Stimulated activated naive CD4-positive, alpha-beta T cell (primary cell): ENCODE measurements at places on chromosomes 1 and 21.
A peak's percentile ranks its signal among the peaks of the same experiment; 100 is the strongest.

GRCh38 chr1:233216009-233216408 is 79.5 kb downstream of the PCNX2 start:
- no peak for DNase-seq

GRCh38 chr21:33780631-33781030 is 135.0 kb downstream of the ATP5PO start:
- no peak for DNase-seq

DNA sequence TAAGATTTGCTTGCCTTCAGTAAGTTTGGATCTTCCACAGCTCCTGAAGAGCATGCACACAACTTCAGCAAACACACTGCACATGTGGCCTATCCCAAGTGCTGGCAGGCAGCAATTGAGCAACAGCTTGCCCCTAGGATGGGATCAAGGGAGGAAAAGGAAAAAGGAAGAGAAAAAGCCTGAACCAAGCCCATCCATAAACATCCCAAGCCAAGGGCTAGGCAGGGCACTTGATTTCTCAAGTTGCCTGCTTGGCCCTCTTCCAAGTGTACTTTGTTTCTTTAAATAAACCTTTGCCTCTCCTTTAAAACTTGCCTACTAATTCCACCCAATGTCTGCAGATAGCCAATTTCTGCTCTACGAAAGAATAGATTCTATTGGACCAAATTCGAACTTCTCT is 49.0 kb upstream of the OLFM3 start:
- DNase-seq = no peak

DNA sequence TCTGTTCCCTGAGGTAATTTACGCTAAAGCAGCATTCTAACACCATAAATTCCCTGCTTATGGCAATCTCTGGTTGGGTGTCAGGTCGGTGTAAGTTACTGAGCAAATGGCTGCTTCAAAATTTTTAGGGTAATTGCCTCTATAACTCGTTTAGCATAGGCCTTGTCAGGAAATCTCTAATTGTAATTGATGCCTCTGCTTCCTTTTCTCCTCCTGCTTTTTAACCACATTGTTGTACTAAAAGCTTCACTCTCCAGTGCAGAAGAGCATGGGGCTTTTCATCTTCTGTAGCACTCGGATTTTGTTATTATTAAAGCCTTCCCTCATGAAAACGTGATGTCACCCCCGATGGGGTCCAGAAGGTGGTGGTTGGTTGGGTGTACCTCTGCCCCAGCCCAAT is 141.6 kb upstream of the NBPF11 start:
- no peak for DNase-seq

DNA sequence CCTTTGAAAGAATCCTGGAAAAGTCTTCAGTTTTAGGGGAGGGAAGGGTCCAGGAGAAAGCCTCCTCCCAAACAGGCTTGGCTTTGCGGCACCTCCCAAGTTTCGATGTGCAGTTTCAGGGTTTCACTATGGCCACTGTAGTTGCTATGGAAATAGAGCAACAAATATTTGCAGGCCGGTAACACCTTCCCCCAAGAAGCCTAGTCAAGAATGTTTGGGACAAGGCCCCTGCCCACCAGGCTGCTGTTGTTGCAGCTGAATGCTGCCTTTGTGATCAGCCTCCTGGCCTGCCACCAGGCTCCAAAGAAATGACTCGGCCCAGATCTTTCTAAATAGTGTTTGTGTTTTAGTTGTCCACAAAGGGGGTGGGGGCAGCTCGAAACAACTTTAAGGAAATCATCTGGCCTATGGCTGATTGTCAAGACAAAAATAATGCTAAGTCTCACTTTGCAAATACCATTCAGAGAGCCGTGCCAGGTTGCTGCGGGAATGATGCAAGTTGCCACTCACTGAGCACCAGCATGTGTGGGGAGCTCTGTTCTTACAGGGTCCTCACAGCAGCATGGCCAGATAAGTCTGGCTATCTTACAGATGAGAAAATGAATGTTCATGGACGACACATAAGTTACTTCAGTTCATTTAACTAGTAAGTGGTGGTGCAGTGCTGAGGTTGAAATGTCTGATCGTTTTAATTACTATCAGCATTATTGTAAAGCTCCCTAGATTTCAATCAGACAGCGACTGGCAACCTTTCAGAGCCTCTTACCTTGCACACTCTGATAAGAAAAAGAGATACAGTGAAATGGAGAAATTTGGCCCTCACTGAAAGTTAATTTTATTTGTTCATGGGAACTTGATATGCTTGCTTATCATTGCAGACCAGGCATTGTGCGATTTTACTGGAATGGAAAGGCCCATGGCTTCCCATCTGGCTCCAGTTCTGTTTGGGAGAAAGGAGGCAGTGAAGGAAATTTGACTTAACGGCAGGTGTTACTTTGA is 91.2 kb upstream of the JUN start:
- no peak for DNase-seq

DNA sequence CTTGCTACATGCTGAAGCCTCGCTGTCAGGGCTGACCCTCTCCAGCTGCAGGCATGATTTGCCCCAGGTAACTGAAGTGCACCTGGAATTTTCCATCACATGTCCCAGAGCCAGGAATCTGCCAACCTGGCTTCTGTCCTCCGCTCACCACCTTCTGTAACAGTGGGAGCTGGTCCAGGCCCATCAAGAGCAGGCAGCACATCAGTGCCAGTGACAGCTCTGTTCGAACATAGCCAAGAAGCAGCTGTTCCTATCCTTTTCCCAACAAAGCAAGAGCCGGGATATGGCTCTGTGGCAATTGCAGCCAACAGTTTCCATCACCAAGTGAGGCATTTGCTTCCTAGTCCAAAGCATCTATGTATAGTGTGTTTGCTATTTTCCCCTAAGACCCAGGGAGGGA is 42.2 kb upstream of the KANK4 start:
- DNase-seq = no peak

DNA sequence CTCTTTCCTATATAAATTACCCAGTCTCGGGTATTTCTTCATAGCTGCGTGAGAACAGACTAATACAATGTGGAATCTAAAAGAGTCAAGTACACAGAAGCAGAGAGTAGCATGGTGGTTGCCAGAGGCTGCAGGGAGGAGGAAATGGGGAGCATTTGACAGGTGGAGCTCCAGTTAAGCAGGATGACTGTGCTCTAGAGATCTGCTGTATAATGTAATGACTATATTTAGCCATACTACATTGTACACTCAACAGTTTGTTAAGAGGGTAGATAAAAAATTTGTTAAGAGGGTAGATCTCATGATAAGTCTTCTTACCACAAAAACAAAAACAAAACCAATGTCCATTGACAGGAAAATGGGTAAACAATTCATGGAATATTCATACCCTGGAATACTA is 82.1 kb downstream of the MT1HL1 start:
- DNase-seq = no peak

GRCh38 chr21:35045542-35046262 is 3.4 kb downstream of the RUNX1 start:
- DNase-seq = peak; percentile 58

GRCh38 chr1:17007121-17007520 is 4.6 kb downstream of the ATP13A2 start:
- no peak for DNase-seq

GRCh38 chr1:204904228-204904810 is 33.7 kb downstream of the NFASC start:
- DNase-seq = no peak

DNA sequence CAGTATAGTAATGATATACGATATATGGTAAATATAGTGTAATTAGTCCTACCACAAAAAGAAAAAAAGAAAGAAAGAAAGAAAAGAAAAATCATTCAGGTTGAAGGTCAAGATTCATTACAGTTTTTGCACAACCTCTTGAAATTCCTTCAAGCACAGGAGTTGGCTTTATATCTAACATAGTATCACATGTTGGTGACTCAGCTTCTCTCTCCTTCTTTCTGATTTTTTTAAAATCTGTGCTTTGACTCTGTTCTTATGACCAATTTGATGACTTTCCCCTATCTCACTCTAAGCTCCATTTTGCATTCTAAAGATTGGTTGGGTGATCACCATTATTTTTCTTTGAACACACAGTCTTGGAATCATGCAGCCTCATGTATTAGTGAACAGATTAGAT is 148.2 kb upstream of the COL11A1 start:
- no peak for DNase-seq

- DNase-seq = no peak
Measured at GRCh38 chr1:245604979-245605378, 450.2 kb downstream of the KIF26B start.

DNA sequence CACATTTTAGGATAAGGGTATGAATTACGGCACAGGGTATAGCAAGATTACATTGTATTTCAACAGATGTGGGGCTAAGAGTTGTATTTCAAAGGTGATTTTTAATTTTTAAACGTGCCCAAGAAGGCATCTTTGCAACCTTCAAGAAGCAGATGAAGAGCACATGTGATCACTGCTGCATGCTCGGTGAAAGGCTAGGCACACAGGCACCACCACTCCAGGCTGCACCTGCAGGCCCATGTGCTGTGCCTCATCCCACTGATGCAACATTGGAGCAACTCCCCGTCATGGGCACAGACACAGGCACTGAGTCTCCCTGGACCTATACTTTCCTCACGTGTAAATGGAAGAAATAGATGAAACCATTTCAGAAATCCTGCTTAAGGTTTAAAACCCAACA is 23.5 kb downstream of the UBE2G2 start:
- DNase-seq = no peak

DNA sequence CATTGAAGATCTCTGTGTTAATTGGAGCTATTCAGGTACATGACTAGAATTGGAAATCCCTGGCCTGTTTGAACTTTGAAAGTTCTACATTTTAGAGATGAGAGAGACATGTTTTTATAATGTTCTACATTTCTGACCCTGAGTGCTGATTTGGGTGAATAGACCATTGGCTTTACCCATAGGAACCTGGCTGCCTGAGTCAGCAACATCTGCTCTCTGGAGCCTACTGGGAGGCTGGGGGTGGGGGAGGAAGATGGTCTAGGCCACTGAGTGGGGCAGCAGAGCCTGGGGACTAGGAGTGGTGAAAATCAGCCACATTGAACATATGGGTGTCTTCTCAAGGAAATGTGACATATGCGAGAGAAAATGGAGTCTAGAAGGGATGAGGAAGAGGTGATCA is 1.4 kb upstream of the VANGL1 start:
- no peak for DNase-seq

GRCh38 chr21:32459972-32460371 is 47.5 kb downstream of the EVA1C start:
- no peak for DNase-seq

- DNase-seq = no peak
Measured at GRCh38 chr21:45078371-45078770, 4.0 kb downstream of the ADARB1 start.

DNA sequence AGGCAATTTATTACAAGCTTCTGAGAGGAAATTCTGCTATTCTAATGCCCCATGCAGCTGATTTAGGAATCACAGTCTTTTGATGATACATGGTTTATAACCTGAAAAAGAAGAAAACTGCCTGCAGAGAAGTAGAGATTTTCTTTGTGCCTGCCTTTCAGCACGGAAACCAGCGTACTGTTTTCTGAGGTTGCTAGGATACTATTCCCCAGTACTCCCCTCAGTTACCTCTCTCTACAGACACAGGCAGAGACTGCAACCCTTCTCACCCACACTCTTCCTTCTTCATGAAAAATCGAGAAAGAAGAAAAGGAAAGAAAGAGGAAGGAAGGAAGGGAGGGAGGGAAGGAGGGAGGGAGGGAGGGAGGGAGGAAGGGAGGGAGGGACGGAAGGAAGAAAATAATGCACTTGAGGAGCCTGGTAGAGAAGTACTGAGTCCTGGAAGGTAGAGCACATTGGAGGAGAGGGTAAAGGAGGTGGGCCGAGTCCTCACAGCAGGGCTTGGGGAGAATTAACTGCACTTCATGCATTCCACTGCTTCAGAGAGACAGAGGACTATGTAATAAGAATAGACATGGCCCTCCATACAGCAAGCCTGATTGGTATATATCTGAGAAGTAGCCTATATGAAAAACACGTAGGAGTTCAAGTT is 21.9 kb downstream of the RGS2 start:
- no peak for DNase-seq

DNA sequence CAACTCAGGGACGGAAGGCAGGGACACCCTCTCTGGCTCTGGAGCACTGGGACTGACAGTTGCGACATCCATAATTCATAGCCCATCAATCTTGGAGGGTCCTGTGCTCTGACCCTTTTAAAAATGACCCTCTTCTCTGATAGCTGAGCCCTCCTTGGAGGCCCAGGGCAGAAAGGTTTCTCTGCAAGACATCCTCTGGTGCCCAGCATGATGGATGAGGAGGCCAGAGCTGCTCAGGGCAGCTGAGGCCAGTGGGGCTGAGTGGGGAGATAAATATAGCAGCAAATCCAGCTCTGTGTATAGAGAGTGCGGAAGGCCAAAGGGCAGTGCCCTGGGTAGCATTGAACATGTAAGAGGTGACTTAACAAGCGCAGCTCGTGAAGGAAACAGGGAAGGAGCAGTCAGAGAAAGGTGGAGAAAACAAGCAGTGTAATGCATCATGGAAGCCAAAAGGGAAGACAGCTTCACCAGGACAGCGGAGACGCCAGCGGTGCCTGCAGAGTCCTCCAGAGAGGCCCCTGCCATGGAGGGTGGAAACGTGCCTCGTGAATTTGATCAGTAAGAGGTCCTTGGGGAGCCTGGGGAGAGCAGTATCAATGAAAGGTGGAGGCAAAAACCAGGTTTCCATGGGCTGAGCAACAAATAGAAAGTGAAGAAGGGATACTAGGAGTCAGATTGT is 50.4 kb upstream of the FMOD start:
- DNase-seq = no peak

DNA sequence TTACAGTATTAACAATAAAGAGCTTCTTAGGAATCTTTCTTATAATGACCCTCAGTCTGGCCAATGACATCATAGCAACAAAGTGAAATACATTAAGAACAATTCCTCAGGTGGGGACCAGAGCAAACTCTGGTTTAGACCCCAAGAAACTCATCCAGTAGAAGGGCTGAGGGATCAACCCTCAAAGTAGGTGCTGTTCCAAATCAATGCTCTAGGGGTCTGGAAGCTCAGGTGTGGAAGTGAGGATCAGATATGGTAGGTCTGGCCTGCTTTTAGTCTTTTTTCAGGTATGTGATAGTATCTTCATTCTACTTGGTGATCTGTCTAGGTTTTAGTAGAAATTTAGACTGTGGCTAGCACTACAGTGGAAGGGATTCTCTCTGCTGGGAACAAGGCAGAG is 291.7 kb downstream of the PDE4B start:
- DNase-seq = no peak

GRCh38 chr1:229942501-229942900 is 124.5 kb upstream of the GALNT2 start:
- no peak for DNase-seq

GRCh38 chr1:78650114-78650660 is 556 bp downstream of the IFI44 start:
- no peak for DNase-seq
